Frontal cortex (tissue), 4 donors: ENCODE measurements at places on chromosomes 2 and 18. TPM values are rescaled to one million over a fixed set of nuclear protein-coding genes. Genes with fewer than 3 reads are reported as not detected.

DNA sequence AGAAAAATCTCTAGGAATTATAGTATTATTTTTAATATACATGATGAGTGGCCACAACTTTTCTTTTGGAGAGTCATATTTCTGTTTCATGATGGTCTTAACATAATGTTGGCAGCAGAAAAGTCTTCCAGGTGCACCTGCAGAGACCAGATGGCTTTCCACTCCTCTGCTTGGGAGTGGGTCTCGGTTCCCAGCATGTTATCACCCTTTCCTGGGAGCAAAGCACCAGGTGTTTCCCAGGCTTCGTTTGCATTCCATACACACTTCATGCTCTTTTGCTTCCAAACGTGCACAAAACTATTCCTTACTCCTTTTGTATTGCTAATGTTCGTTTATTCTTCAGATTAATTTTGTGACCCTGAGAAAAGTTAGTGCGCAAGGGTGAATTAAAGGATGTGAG, 305.2 kb downstream of the CDH2 start:
- no peak for DNase-seq

DNA sequence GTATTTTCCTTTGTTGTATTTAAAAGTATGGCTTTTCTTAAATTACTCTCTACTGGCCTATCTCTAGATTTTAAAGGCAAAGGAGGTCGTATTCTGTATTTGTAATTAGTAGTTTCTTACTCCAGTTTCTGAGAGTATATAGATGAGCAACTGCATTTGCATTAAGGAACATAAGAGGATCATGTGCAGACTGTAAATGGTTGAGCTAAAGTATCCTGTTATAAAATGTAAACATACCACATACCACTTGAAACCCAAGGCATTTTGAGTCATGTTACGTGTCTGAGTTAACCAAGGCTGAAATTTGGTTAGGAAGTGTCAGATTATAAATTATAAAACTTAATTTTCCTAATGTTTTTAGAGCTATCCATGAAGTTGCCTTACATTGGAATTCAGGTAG, 76.3 kb downstream of the GPD2 start:
- DNase-seq, result no peak

DNA sequence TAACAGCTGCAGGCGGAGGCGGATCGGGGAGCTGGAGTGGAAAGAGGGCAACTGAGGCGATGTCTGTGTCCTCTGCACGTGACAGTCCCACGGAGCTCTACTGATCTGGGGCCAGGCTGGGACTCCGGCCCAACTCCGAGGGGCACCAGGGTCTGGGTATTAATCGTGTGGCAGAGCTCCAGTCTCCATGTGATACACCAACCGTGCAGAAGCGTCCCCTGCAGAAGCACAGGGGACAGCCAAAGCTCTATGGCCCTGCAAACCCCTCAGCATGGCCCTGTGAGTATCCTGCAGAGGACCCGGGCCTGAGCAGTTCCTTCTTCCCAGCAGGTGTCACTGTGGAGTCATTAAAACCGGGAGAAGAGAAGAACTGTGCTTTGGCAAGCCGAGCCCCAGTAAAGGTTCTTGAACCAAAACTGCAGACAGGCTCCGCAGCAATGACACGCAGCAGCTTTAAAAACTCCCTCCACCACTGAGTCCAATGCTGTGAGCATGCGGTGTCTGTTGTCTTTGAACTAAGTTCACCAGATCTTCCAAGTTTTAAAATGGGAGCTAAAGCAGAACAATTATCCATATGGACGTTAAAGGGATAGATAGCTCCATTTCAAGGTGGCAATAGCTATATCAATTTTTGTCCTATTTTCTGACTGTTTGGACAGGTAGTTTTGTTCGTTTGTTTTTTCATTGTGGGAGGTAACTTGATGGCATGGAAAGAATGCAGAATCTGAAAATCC, 79.4 kb downstream of the TMEM182 start:
- DNase-seq, result peak; percentile 32

- no peak for DNase-seq
These were observed 148.8 kb downstream of the EPHA4 start for GRCh38 chr2:221423210-221423804.

GRCh38 chr2:161223139-161223732, 63.0 kb downstream of the TANK start:
- no peak for DNase-seq

DNA sequence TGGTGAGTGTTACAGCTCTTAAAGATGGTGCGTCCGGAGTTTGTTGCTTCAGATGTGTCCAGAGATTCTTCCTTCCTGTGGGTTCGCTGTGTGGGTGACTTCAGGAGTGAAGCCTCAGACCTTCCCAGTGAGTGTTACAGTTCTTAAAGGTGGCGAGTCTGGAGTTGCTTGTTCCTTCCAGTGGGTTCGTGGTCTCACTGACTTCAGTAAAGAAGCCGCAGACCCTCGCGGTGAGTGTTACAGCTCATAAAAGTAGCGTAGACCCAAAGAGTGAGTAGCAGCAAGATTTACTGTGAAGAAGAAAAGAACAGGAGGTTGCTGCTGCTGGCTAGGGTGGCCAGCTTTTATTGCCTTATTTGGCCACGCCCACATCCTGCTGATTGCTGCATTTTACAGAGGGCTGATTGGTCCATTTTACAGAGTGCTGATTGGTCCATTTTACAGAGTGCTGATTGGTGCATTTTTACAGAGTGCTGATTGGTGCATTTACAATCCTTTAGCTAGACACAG, 34.0 kb upstream of the SPTBN1 start:
- DNase-seq, result no peak

The CELF4 gene
- 92.9 TPM for total RNA-seq

The DPYSL5 gene
- 101 TPM for total RNA-seq
